ENCODE measurements at places on chromosomes 3 and 15.

DNA sequence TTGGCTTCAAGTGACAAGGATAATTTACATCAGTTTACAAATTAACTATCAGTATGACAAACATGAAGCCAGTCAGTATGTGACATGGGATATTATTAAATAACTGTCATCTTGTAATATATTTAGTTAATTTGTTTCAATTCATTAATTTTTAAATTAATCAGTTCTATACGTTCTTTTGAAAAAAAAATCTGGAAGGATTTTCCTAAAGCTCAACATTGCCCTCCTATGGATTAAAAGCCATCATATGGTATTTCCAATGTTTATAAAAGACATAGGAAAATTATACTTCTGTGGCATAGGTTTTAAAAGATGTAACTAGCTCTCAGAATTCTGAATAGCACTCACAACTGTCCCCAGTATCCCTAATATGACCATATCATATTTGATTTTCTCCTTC is 134.4 kb downstream of the PLOD2 start:
- no peak for DNase-seq

DNA sequence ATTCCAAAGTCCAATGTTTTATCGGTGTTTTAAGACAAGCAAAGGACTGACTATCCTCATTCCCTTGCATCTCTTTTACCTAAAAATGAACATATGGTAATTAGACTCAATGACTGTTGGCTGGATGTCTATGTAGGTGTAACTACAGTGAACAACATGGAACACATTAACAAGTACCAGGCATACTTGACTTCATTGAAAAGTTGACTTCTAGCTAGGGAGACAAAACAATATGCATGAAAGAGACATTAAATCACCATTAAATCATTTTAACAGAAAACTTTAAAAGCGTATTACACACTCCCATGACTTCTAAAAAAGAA is 34.3 kb upstream of the ANPEP start:
- DNase-seq, result no peak

DNA sequence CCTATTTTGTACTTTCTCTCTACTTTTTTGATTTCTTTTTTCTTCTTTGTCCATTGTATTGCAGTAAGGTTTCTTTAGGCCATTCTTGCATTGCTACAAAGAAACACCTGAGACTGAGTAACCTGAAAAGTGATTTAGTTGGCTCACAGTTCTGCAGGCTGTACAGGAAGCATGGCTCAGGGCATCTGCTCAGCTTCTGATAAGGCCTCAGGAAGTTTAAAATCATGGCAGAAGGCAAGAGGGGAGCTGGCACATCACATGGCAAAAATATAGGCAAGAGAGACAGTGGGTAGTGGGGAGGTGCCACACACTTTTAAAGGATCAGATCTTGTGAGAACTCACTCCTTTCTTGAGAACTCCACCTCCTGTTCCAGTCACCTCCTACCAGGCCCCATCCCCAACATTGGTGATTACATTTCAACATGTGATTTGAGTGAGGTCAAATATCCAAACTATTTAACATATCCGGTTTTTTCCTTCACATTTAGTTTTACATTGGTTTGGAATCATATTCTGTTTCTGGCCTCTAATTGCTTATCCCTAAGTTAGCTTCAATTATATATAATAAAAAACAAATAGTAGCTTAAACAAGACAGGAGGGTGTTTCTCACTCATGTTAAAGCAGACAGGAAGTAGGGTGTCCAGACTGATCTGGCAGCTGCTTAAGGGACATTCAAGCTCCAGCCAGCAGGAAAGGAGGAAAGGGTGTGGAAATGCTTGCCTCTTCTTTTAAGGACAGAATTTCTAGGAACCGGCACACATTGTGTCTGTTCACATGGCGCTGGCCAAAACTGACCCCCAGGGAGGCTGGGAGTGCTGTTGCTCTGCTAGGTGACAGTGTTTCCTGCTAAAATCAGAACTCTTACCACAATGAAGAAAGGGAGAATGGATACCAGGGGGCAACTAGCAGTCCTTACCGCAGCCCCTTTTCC is 28.8 kb upstream of the SKOR1 start:
- no peak for DNase-seq

DNA sequence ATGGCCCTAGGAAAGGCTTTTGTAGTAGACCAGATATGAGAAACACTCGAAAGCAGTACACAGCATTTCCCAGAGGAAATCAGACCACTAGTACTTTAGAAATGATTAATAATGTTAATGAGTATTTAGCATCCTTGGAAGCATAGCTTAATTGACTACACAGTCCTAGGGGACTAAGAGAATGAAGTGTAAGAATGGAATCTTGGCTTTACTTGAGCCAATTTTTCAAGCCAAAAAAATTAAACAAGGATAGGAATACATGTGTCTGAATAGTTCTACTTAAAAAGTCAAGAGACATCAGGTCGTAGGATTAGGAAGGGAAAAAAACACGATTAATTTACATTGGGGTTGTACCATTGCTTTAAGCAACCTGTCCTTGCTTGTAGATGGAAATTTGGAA is 38.2 kb downstream of the DPPA2 start:
- DNase-seq, result no peak

DNA sequence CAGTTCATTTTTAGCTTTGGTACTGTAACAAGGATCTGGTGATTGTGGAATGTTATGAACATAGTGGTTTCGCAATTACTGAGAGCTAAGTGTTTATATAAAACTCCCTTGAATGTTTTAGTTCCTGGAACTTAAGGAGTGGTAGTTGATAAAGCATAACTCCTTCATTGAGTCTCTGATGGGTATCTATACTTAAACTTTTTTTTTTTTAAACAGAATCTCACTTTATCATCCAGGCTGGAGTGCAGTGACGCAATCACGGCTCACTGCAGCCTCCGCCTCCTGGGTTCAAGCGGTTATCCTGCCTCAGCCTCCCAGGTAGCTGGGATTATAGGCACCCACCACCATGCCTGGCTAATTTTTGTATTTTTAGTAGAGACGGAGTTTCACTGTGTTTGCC is 11.3 kb downstream of the PRKCI start:
- DNase-seq, result no peak

- no peak for DNase-seq
Observed at GRCh38 chr15:89186803-89187202, 34.6 kb downstream of the RLBP1 start.

- DNase-seq, result no peak
Observed at GRCh38 chr3:179726075-179726699, 73.3 kb downstream of the USP13 start.

Measured in stimulated activated CD8-positive, alpha-beta memory T cell treated with anti-CD3 and anti-CD28 coated beads, Interleukin-2, amount 100 ng/mL, for 1 hour (primary cell).